ENCODE measurements at places on chromosomes 1 and 21.

- DNase-seq: peak; percentile 37
Observed at GRCh38 chr21:36422279-36423098, 37.3 kb downstream of the CHAF1B start.

DNA sequence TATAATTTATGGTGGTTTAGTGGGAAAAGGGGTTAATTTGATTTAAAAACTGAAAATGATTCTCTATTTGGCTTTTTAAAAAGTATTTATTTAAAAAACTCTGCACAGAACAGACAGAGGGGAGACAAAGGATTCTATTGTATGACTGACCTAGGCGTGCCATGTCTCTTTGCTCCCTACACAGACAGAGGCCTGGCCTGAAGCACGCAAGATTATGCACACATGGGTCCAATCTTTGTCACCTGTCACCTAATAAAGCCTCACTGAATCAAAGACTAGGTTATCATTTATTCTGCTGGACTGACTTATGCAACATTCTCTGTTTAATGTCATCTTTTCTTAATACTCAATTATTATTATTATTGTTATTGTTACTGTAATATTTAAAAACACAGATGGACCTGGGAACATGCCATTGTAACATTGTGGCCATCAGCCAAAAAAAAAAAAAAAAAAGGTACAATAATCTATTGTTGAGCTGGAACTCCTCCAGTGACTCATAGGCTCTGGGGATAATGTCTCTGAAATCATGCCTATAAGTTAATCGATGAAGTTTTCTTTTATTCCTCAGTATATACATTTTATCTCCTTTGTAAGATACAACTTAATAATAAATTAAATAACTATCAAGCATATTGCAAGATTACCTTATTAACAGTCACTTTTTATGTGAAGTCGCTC lies 112.1 kb downstream of the RUNX1 start:
- DNase-seq: no peak

GRCh38 chr1:183646776-183647175 lies 6.3 kb downstream of the APOBEC4 start:
- no peak for DNase-seq

GRCh38 chr1:98315309-98315708 lies 346.2 kb upstream of the SNX7 start:
- DNase-seq: no peak

DNA sequence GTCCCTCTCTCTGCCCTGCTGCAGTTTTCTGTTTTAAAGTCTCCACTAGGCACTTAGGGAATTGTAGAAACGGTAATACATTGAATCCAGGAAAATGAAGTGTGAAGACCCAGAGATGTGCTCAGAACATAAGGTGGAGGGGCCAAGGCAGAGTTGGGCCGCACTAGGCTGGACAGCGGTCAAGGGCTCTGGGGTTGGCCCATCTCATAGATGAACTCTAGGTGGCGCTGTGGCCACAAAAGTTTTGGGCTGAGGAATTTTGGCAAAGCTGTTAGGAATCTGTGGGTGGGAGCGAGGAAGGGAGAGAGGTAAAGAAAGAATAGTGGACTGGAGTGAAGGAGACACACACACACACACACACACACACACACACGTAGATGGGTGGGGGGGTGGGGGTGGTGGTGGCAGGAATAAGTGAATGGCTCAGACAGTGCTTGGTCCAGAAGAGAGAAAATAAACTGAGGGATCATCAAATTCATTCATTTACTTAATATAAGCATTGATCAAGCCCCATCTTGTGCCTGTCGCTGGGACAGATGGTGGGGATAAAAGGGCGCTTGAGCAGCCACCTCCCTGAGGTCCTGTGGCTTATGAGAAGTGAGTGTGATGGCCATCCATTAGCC lies 258.5 kb downstream of the TRABD2B start:
- no peak for DNase-seq

- DNase-seq: no peak
Observed at GRCh38 chr1:203274603-203275381, 30.5 kb upstream of the BTG2 start.

DNA sequence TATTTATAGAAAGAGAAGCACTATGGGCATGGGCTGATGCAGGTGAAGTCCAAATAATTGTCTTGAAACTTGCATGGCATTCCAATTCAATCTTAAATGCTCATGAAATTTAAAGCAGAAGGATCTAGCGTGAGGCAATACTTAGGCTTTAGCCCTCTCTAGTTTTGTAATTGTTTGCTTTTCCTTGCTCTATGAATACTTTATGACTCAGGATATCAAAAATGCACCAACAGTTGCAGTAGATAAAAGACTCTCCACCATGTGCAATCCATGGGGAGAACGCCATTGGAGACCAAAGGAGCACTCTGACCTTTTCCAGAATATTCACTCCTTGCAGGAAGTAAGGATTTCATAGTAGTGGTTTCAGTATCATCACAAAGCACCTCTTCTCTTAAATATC lies 436.4 kb downstream of the LRRIQ3 start:
- no peak for DNase-seq

DNA sequence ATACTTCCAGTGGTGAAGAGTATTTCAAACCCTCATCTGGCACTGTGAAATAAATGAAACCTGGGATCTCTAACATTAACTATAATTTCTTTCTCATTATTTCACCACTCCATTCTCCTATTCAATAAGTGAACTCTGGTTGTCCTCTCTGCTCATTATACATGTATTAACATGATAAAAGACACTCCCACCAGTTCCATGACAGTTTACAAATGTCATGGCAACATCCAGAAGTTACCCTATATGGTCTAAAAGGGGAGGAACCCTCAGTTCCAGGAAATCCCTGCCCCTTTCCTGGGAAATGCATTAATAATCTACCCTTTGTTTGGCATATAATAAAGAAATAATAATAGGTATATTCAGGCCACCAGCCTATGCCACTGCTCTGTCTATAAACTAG lies 62.7 kb upstream of the BRINP3 start:
- DNase-seq: no peak

All from stimulated activated CD4-positive, alpha-beta T cell treated with anti-CD3 and anti-CD28 coated beads, Interleukin-4, amount 100 ng/mL, for 48 hours (primary cell).